ENCODE measurements at places on chromosomes 1 and 21. TPM values are rescaled to one million over a fixed set of nuclear protein-coding genes. Genes with fewer than 3 reads are reported as not detected.

Gene FCRL1
- total RNA-seq: not detected

Gene DMRTA2
- total RNA-seq: not detected

Gene SMCP
- total RNA-seq: 0.17 TPM

Gene HEYL
- total RNA-seq: not detected

Data from fibroblast of lung (primary cell).